ENCODE measurements at places on chromosomes 2 and 18.

- DNase-seq: no peak
These were observed 16.6 kb upstream of the DYNC1I2 start for GRCh38 chr2:171670655-171671054.

GRCh38 chr2:112877423-112877822 is 33.5 kb upstream of the IL37 start:
- DNase-seq: no peak

DNA sequence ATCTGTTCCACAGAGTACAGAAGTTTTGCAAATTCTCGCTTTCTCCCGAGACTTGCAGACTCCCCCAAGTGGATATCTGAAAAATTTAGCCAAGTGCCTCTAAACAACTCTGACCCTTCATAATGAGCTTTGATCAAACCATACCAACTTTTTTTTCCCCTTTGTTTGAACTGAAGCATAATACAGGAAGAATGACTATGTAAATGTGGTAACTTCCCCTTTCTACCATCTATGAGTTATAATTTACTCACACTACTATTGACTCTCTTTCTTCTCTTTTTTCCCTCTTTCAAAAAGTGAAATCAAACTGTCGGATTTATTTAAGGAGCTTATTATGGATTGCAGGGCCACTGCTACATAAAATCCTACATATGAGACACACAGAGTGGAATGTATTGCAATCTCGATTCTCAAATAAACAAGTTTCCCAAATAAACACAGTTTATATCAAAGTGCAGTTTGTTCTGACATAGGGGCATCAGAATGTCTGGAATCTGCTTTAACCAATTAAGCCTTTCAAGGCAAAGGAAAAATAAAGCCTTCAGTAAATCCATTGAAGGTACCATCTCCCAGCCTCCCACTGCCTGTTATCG is 1.4 kb upstream of the ZNF804A start:
- DNase-seq: no peak

GRCh38 chr2:37771600-37772088 is 100.2 kb upstream of the CDC42EP3 start:
- no peak for DNase-seq

- DNase-seq: no peak
These were observed 140.5 kb downstream of the TMEM163 start for GRCh38 chr2:134578316-134578715.

GRCh38 chr2:148887350-148888002 is 12.4 kb downstream of the KIF5C start:
- no peak for DNase-seq

DNA sequence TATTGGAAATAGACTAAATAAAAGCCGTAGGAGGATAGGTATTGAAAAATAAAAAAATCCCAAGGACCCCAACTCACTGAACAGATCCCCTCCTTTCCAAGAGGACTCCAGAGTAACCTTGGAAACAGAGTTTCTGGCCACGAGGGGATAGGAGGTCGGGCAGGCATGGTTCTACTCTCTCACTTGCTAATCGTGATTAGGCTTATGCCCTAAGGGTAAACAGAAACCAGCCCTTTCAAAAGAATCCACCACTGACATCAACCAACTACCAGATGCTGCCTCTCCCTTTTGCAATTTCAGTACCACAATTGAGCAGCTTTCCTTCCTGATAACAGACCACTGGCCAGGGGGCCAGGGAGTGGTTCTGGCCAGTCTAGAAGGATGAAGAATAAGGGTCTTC is 477.8 kb downstream of the EIPR1 start:
- no peak for DNase-seq

DNA sequence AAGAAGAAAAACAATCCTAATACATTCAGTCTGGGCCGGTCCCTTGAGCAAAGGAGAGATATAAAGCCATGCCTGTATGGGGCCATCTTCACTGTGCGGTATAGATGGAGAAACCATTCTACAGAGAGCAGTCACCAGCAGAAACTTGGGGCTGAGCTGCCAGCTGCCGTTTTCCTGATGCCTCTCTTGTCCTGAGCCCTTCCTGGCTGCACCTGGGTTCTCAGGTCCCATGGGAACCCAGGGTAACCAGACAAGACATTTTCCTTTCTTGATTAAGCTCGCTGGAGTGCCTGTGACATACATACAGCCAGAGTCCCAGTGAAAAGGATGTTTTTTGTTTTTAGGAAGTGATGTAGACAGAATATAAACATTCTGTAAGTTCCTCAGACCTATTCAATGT is 5.3 kb upstream of the METTL21A start:
- DNase-seq: no peak

DNA sequence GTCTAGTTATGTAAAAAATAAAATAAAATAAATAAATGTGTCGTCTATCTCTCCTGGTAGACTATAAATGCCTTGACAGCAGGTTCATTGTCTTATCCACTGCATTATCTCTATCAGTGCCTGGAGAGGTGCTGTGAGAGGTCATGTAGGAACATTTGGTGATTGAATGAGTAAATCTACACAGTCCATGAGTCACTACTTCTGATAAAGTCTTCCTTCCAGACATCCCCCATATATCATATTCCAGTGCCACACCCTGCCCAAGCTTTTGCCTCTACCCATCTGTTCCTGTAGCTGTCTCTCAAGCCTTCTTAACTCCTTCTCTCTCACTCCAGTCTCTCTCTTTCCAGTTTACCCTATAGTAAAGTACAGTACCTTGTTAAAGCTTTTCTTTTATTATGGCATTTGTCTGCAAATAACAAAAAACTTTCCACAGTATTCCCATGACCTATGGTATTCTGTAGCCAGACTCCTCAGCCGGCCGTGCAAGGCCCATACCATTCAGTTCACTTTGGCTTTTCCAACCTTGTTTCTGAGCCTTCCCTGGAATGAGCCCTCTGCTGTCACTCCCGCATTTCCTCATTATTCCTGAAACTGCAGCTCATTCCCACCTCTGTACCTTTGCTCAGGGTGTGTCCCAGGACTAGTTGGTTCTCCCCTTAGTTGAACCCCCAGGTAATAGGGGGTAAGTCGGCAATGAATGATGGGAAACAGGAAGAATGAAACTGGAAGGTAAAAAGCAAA is 37.5 kb downstream of the ANXA4 start:
- no peak for DNase-seq

- no peak for DNase-seq
These were observed 197.1 kb upstream of the GATA6 start for GRCh38 chr18:21972281-21972680.

GRCh38 chr2:158234497-158234896 is 132.8 kb downstream of the UPP2 start:
- DNase-seq: no peak

DNA sequence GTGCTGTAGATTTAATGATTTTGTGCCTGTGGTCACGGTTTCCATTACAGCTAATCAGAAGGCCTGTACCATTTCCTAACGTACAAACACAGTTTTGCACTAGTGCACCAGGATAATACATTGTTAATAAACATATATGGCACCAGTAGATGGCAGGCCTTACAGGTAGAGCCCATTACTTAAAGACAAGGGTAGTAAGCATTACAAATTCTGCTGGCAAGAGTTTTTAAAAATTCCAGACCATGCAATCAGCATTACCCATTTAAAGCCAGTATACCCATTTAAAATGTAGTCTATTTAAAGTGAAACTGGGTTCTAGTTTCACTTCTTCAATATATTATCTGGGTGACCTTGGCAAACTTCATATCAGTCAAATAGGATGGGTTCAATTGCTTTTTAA is 224.2 kb downstream of the NUP35 start:
- DNase-seq: no peak

- no peak for DNase-seq
These were observed 26.0 kb upstream of the CSRNP3 start for GRCh38 chr2:165443511-165443910.

DNA sequence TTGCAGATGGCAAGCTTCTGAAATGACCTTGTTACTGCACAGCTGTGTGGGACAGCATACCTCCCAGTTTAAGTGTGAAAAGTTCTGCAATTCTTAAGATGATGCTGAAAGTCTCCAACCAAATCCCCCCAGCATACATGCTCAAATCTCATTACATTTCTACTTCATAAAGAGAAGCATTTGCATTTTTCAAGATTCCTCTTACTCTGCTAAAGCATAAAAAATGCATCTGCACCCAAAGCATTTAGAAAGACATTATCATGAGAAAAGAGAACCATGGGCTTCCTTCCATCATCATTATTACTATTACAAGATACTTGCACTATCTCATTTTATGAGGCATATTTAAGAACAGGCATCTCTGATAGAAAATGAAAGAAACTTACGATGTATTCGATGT is 236.9 kb upstream of the REV1 start:
- DNase-seq: no peak

DNA sequence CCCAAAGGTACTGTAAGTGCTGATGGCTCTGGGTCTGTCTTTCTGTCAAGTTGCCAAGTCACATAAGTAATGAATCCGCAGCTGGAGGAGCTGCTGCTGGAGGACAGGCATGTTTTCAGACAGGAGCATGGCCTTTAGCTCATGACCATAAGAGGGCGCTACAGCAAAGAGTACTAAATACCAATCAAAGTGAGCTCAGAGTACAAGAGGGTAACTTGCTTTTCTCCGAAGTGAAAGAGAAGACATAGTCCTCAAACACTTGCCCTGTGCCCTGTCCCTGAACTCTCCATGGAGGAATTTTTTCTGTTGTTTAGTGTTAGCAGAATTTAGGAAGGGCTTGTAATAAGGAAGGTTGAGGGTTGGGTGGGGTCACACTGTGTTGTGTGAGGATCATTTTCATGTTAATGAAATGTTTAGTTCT is 58.0 kb upstream of the EML6 start:
- no peak for DNase-seq

DNA sequence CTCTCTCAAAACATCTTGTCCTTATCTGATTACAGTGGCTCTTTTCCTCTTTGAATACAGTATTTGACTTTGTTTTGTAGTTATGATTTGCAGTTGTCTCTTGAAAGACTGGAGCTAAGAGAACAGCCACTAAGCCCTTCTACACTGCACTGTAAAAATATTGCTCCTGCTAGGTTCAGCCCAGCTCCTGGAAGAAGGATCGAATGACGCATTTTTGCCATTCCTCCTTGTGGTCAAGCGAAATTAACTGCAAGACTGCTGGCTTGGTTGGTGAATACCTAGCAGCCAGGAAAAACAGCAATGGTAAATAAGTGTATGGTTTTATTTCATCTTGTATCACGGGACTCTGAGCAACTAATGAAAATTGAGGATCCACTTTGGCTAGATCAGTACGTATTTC is 407.8 kb upstream of the CDH2 start:
- no peak for DNase-seq

GRCh38 chr2:229571243-229571642 is 143.1 kb downstream of the DNER start:
- DNase-seq: no peak

DNA sequence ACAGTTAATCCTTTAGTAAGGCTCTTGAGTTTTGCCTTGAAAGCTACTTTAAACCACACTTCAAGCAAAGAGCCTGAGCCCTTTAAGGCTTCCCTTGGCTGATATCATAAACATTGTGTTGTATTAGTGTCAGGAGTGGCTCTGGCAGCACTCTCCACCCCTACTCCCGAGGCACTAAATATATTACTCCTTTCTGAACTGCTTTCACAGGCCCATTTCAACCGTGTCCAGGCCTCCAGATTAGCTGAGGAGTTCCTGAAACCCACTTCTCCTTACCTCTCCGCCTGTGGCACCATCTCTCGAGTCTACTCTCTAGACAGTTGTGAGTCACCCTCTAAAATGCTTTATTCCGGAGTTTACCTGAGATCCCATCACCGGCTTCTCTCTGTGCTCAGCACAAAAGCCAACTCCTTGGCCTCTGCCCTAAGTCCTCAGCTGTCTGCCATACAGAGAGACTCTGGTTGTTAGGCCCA is 14.4 kb upstream of the STON1 start:
- DNase-seq: no peak

DNA sequence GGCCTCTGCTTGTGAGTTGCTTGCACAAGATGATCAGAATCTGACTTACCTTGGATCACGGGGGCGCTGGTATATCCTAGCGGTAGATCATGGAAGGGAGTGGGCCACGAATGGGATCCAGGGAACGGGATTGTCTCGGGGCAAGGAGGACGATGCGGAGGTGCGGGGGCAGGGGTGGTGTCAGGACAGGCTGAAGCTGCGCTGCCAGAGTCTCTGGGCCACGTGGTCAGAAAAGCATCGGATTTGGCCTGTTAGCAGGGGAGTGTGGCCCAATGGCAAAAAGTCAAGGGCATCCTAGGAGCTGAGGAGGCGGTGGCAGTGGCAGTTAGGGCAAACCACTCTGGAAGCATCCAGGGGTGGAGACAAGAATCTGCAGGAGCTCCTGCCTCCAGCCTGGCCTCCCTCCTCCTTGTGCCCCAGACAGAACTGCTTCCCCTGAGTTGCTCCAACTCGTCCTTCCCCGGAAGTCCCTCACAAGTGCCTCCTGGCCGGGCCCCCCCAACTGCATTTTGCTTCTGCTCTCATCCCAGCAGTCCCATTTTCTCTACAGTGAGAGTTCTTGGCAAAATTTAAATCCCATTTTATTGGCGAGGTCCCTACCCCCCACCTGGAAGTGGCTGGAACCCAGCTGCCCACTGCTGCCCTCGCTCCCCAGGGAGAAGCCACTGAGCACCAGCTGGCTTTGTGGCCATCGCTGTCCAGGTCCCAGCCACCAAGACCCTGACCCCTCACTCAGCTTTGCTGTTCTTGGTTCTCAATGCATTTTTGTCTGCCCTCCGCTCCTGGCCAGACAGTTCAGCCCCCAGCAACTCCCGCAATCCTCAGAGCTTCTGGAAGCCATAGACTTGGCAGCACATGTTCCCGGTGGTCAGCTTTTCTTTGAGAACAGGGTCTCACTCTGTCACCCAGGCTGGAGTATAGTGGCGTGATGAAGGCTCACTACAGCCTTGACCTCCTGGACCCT is 5.6 kb upstream of the CCDC74B start:
- DNase-seq: no peak

GRCh38 chr18:75365837-75366236 is 61.7 kb downstream of the SMIM21 start:
- no peak for DNase-seq

GRCh38 chr18:48798334-48799245 is 152.2 kb downstream of the SMAD7 start:
- no peak for DNase-seq

DNA sequence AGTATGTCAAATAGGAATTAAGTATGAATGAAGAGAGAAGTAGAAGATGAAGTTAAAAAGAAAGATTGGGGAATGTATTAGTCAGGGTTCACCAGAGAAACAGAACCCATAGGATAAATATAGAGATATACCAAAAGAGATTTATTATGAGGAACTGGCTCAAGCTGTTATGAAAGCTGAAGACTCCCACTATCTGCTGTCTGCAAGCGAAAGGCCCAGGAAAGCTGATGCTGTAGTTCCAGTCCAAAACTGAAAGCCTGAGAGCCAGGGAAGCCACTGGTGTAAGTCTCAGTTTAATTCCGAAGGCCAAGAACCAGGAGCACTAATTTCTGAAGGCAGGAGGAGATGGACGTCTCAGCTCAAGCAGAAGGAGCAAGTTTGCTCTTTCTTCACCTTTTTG is 200.9 kb upstream of the FN1 start:
- no peak for DNase-seq

GRCh38 chr2:238787501-238787900 is 60.4 kb upstream of the TWIST2 start:
- DNase-seq: no peak

DNA sequence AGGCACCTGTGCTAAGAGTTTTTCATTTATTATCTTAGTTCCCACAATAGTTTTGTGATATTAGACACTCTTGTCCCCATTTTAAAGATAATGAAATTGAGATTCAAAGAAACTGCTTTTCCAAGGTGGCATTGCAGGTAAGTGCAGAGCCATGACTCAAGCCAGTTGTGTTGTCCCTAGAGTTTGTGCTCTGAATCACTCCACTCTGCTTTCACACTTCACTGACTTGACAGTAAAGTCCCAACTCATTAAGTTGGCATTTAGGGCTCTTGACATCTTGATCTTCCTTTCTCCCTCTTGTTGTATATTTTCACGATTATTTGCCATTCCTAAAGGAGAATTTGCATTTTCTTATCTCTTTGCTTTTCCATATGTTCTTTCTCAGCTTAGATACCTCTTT is 114.3 kb downstream of the DIS3L2 start:
- no peak for DNase-seq

All from stimulated activated CD4-positive, alpha-beta T cell treated with anti-CD3 and anti-CD28 coated beads, Interleukin-1b, Interleukin-23, amount 100 ng/mL, for 1 hour (primary cell).